Stimulated activated CD4-positive, alpha-beta T cell treated with anti-CD3 and anti-CD28 coated beads, Interleukin-4, amount 100 ng/mL, for 1 hour (primary cell): ENCODE measurements at places on chromosomes 4 and X.

GRCh38 chrX:72057849-72058248 is 73.9 kb downstream of the RTL5 start:
- no peak for DNase-seq

DNA sequence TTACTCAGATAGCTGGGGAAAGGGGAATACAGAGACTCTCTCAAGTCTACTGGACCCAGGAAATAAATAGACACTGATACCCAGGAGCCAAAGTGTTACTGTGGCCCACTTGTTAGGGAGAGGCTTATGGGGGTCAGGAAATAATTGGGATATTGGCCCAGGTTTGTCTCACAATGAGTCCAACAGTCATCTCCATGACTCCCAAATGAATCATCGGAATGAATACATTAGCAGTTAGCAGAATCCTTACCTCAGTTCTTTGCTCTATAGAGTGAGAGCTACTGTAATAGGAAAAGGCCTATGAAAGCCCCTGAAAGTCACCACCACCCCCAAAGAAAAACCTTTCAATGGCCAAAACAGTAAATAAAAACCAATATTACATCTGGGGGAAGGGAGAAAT is 42.4 kb upstream of the ARHGEF6 start:
- no peak for DNase-seq

DNA sequence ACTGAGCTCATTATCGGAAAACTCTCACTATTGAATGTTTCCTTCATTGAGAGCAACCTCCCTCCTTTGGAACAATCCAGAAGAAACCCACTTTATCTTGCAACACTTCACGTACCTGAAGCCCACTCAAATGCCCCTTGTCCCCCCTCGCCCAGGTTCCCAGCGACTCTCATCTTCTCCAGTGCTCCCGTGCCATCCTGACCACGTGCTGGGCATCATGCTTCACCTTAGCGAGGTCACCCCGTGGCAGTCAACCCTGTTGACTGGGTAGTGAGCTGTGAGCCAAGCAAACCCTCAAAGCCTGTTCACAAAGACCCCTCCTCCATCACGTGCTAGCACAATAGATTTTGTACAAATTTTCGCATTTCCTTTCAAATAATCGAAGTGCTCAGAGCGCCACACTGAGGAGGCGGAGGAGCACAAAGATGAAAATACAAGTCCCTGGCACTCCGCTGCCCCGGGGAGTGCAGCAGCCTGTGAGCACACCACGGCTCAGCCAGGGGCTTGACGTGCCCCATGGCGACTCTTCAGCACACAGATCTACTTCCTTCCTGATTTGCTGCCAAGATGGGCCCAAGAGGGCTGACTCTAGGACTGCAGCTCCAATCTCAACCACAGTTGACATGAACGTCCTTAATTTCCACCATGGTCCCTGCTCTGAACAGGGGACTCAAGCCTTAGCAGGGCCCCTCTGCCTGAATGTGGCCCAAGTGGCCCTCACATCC is 15.6 kb downstream of the PDZD4 start:
- no peak for DNase-seq

GRCh38 chr4:4810092-4810774 is 49.2 kb upstream of the MSX1 start:
- no peak for DNase-seq

GRCh38 chrX:129959493-129959832 is 23.0 kb upstream of the BCORL1 start:
- DNase-seq: no peak

DNA sequence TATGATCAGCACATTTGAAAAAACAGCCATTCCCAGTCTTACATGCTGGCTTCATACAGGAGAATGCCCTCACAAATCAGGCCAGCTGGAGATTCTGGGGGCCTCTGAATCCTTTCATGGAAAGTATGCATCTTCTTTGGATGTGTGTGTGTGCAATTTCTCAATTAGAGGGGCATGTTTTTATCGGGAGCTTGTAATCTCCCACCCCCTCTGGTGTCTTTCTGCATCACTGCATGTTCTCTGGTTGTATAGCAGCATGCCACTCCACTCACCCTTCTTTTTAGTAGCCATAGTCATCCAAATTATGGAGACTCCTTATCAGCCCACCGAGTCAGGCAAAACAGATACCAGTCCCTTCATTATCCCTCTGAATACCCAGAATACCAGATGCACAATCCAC is 282.2 kb upstream of the SLIT2 start:
- no peak for DNase-seq

DNA sequence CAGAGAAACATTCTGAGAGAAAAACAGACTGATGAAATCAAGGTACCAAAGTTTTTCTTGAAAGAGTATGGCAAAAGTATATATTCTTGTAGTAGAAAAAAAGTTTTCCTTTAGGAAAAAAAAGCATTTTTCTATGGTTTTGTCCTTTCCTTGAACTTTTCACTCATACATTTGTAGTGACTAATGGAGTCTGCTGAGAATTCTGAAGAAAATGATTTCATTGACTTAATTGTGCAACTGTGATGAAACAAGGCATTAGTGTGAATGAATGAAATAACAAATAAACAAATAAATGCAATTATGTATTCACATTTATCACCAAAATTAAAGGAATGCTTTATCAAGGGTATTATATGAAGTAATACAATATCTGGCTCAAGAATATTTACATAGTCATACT is 5.7 kb downstream of the CSN1S1 start:
- DNase-seq: no peak

DNA sequence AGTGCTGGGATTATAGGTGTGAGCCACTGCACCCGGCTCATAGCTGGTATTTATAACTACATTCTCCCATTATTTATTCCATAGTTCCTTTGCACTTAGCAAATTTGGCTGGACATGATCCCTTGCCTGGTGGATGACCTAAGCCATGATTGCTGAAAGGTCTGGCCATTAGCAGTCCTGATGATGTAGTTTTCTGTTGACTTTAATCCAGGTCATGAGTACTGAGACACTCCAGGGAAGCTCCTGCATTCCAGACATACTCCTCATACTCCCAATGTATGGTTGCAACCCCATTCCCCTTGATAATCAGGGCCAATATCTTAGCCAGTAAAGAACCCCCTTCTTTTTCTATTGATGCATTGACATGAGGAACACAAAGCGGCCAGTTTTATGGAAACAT is 24.4 kb upstream of the MGST2 start:
- DNase-seq: no peak

GRCh38 chr4:55435141-55435841 is 39.5 kb downstream of the TMEM165 start:
- DNase-seq: no peak

DNA sequence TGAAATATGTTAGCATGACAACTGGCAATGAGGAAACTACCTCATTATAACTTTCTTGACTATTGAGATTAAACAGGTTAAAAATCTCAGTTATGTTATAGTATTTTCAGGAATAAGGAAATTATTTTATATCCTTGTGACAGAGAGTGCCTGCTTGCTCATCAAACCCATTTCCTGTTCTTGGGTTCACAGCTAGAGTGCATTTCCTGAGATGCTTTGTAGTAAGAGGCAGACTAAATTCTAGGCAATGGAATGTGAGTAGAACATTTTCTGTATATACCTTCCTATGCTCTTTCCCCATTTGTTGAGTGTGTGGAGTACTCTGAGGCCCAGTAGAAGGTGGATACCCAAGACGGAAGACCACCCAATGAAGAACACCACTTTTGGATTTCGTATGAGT is 96.9 kb upstream of the CASK start:
- no peak for DNase-seq

GRCh38 chr4:86825511-86825910 is 23.7 kb downstream of the SLC10A6 start:
- DNase-seq: no peak

- DNase-seq: no peak
Measured at GRCh38 chr4:108849611-108850168, 86.8 kb upstream of the ETNPPL start.

GRCh38 chrX:10244915-10245622 is 88.3 kb downstream of the CLCN4 start:
- no peak for DNase-seq

DNA sequence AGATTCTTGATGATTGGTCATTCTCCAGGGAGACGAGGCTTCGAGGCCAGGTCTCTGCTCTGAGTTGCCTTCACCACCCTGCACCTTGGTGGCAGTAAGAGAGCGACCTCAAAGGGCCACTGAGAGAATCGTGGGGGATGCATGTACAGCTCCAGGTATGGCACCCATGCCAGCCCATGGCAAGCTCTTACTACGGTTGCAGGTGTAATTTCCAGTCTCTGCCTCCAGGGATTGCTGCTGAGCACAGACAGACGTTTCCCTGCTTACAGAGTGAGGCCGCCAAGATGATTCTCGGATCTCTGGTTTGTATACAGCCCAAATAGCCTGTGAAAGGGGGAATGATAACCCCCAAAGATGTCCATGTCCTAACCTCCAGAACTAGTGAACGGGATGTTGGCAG is 16.3 kb upstream of the DRD5 start:
- no peak for DNase-seq

DNA sequence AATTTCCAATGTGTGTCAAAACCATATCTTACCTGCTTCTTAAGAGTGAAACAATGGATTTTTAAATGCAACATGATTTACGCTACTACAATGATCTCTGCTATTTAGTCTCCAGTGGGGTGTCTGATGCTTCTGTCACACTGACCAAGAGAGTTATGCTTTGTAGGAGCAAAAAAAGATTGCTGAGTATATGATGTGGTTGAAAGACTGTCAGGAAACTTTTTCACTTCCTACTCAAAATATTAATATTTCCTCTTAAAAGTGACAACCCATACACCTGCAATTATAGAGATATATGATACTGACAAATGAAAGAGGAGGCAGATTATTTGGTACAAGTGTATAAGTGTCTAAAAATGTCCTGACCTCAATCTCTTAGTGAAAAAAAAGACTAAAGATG is 105.2 kb upstream of the BMP3 start:
- no peak for DNase-seq

- no peak for DNase-seq
Measured at GRCh38 chr4:108559068-108559793, 61.1 kb upstream of the RPL34 start.

DNA sequence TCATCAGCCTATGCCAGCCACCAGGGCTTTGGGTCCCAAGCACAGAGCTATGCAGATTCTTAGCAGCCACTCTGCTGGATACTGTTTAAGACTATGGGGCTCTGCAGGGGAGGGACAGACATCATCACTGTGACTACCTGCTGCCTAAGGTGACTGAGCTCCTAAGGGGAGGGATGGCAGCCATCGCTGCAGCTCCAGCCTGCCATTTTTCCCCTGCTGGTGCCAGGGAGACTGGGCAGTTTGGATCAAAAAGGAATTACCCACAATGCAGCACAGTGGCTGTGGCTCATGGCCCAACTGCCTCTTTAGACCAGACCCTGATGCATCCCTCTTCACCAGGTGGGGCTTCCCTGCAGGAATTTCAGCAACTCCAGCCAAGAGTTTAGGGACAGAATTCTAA is 28.6 kb upstream of the INPP4B start:
- DNase-seq: no peak

DNA sequence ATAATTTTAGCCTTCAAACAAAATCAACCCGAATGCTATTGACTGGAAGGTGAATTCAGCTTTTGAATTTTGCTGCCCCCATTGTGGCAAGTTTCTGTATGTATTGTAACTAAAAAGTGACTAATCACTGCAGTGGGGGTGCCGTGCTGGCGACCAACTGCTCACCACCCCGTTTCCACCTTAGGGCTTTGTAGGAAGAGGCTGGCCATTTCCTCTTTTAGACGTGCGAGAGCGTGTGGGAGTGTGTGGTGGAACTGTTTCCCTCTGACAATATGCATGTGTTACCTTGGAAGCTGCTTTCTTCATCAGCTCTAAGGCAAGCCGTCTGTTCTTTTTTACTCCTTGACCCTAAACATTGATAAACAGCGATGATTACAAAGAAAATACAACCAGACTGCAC is 78.8 kb downstream of the SEL1L3 start:
- no peak for DNase-seq

DNA sequence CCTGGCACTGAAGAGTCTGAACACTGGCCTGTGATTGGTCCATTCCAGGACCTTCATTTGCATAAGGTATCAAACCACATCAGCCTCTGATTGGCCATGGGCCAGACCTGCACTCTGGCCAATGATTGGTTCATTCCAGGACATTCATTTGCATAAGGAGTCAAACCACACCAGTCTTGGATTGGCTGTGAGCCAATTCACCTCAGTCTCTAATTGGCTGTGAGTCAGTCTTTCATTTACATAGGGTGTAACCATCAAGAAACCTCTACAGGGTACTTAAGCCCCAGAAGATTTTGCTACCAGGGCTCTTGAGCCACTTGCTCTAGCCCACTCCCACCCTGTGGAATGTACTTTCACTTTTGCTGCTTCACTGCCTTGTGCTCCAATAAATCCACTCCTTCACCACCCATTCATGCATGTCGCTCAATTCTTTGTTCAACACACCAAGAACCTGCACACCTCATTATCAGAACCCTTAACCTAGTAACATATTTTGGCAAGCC is 14.2 kb upstream of the HERC5 start:
- DNase-seq: no peak

- DNase-seq: no peak
Measured at GRCh38 chr4:189305500-189305899, 635.2 kb upstream of the FRG1 start.

DNA sequence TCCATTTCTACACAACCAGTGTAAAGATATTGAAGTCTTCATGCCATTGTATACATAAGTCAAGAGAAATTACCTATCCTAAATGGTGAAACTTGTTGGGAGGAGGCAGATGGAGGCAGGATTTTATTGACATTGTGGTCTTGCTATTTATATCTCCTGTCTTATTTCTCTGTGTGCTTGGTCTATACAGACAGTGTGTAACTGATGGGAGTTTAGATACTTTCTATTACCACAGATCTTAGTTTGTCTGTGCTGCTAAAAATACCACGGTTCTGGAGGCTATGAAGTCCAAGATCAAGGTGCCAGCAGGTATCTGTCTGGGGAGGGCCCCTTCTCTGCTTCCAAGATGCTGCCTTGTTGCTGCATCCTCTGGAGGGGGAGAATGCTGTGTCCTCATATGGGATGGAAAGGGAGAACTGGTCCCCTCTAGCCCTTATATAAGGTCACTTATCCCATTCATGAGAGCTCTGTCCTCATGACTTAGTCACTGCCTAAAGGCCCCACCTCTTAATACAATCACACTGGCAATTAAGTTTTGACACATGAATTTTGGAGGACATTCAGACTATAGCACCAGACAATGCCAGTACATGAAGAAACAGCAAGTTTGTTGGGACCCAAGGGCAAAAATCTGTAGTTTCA is 62.4 kb downstream of the SYNPO2 start:
- DNase-seq: no peak
